Esophagus mucosa (tissue), 1 donor: ENCODE measurements at places on chromosomes 7 and 10. TPM values are rescaled to one million over a fixed set of nuclear protein-coding genes. Genes with fewer than 3 reads are reported as not detected.

Gene NEBL
- total RNA-seq = 30.1 TPM

Gene FZD1
- total RNA-seq = 7.1 TPM

Gene AKR1C2
- 115 TPM for total RNA-seq

Gene ADCY1
- 0.40 TPM for total RNA-seq

Gene CUZD1
- total RNA-seq = 0.24 TPM

Gene MOGAT3
- total RNA-seq = not detected

Gene TMEM248
- total RNA-seq = 48.8 TPM

Gene SPDYE2B
- not detected for total RNA-seq

Gene MRLN
- total RNA-seq = not detected

Gene IMPDH1
- total RNA-seq = 38.5 TPM

- no peak for ATAC-seq
Measured at GRCh38 chr7:91181949-91182348, 82.3 kb upstream of the FZD1 start.

GRCh38 chr7:149285603-149286002 is 23.6 kb downstream of the ZNF783 start:
- ATAC-seq = no peak
